Stomach (tissue), 19 donors: ENCODE measurements at places on chromosomes 12 and 14. TPM values are rescaled to one million over a fixed set of nuclear protein-coding genes. Genes with fewer than 3 reads are reported as not detected.

CACNA2D4 gene
- total RNA-seq, result not detected

PIWIL1 gene
- not detected for total RNA-seq

CLEC2D gene
- total RNA-seq, result 90.2 TPM

ETNK1 gene
- 51.9 TPM for total RNA-seq

RAPGEF3 gene
- total RNA-seq, result 47.8 TPM

CBLN3 gene
- total RNA-seq, result not detected

CS gene
- total RNA-seq, result 109 TPM
